Progenitor cell of endocrine pancreas (in vitro differentiated cells): ENCODE measurements at places on chromosomes 5 and 9.

GRCh38 chr5:173535976-173536639, 80.3 kb downstream of the BOD1 start:
- no peak for DNase-seq
- no peaks in the 10 kb centered on the region for H3K36me3 ChIP-seq
- H3K27me3 ChIP-seq, result peaks cover 5% of the 10 kb centered on the region
- H3K4me3 ChIP-seq, result no peak overlapping the region

DNA sequence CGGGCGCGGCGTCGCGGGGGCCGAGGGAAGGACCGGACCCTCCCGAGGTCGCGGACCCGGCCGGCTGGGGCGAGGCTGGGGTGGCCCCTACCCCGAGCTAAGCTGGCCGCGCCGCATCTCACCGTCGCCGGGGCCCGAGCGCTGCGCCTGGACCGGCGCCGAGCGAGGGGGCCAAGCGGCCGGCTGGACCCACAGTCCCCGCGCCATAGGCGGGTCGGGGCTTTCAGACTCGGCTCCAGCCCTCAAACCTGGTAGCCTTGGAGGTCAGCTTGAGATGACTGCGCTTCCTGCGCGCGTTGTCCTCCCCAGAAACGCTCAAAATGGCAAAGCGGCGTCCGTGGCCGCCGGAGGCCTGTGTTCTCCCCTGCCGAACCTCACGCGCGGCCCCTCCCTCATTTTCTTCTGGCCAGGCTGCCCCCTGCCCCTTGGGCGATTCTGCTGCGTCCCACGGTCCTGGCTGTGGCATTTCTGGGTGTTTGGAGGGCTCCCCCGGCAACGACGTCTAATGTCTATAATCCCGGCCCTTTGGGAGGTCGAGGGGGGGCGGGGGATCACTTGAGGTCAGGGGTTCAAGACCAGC, 8.7 kb upstream of the GRIN1 start:
- no peaks in the 10 kb centered on the region for H3K36me3 ChIP-seq
- peaks cover 18% of the 10 kb centered on the region for H3K27me3 ChIP-seq
- peaks cover 24% of the 10 kb centered on the region for H3K4me1 ChIP-seq
- no peak for DNase-seq

GRCh38 chr9:89304834-89305188, 6.2 kb upstream of the CKS2 start:
- peaks cover 6% of the 10 kb centered on the region for H3K4me1 ChIP-seq
- H3K4me3 ChIP-seq, result no peak overlapping the region
- H3K27ac ChIP-seq, result no peak overlapping the region

GRCh38 chr5:173981185-173981761, 7.7 kb upstream of the C5orf47 start:
- no peak overlapping the region for H3K4me3 ChIP-seq
- H3K4me1 ChIP-seq, result no peaks in the 10 kb centered on the region
- no peak overlapping the region for H3K27ac ChIP-seq
- no peaks in the 10 kb centered on the region for H3K36me3 ChIP-seq
- no peak for DNase-seq

- no peak for DNase-seq
- H3K27me3 ChIP-seq, result no peaks in the 10 kb centered on the region
- no peak overlapping the region for H3K27ac ChIP-seq
- peaks cover 3% of the 10 kb centered on the region for H3K36me3 ChIP-seq
- H3K4me3 ChIP-seq, result no peak overlapping the region
These were observed 8.1 kb downstream of the FAM193B start for GRCh38 chr5:177546258-177546741.

DNA sequence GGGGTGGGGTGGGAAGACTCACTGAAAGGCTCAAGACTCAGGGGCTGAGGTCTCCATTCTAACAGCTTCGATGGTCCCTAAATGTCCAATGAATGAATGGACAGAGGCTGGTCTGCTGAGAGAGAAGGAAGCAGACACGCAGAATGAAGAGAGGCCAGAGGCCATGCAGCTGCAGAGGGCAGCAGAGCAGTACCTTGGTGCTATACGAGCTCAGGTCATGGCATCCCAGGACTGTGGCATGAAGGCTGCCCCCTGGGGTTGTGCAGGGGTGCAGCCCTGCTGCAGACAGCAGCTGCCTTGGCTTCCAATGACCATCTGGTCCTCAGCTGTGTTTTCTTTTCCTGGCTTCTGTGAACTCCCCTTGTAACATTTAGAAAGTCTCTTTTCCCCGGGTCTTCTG, 15.2 kb upstream of the CORO2A start:
- DNase-seq, result no peak
- H3K36me3 ChIP-seq, result peaks cover 7% of the 10 kb centered on the region
- no peak overlapping the region for H3K4me3 ChIP-seq
- H3K4me1 ChIP-seq, result no peaks in the 10 kb centered on the region
- no peak overlapping the region for H3K27ac ChIP-seq

DNA sequence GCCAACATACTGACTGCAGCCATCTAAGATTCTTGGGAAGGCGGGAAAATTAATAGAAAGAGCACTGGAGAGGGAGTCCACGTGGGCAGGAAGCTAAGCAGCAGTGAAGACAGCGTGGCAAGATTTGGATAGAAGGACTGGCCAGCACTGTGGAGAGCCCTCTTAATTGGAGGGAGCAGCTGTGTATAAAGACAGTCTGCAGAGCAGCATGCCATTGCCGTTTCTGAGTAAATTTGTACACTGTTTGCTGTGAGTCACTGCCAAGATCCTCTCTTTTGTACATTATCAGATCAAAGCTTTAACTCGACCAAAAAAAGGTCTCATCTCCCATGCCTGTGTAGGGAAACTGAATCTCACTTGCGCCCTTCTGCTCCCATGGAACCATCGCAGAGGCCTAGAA, 45.3 kb downstream of the INSYN2B start:
- peaks cover 30% of the 10 kb centered on the region for H3K27me3 ChIP-seq
- no peak overlapping the region for H3K27ac ChIP-seq
- no peak overlapping the region for H3K4me3 ChIP-seq
- no peaks in the 10 kb centered on the region for H3K4me1 ChIP-seq
- no peak for DNase-seq
- no peaks in the 10 kb centered on the region for H3K36me3 ChIP-seq

GRCh38 chr5:138986186-138986800, 111.2 kb upstream of the LRRTM2 start:
- H3K27me3 ChIP-seq, result no peaks in the 10 kb centered on the region
- no peaks in the 10 kb centered on the region for H3K36me3 ChIP-seq
- no peak overlapping the region for H3K27ac ChIP-seq
- H3K4me1 ChIP-seq, result peaks cover 10% of the 10 kb centered on the region
- H3K4me3 ChIP-seq, result no peak overlapping the region
